ENCODE measurements at places on chromosomes 4 and X. TPM values are rescaled to one million over a fixed set of nuclear protein-coding genes. Genes with fewer than 3 reads are reported as not detected.

DGAT2L6 gene
- total RNA-seq: not detected

PTTG2 gene
- 0.84 TPM for total RNA-seq

CFAP299 gene
- total RNA-seq: not detected

CSAG3 gene
- not detected for total RNA-seq

ZNF711 gene
- total RNA-seq: 1.8 TPM

SHOX gene
- not detected for total RNA-seq

KANTR gene
- total RNA-seq: 12.6 TPM

PQBP1 gene
- total RNA-seq: 61.3 TPM

MAML3 gene
- total RNA-seq: 13.1 TPM

DNA sequence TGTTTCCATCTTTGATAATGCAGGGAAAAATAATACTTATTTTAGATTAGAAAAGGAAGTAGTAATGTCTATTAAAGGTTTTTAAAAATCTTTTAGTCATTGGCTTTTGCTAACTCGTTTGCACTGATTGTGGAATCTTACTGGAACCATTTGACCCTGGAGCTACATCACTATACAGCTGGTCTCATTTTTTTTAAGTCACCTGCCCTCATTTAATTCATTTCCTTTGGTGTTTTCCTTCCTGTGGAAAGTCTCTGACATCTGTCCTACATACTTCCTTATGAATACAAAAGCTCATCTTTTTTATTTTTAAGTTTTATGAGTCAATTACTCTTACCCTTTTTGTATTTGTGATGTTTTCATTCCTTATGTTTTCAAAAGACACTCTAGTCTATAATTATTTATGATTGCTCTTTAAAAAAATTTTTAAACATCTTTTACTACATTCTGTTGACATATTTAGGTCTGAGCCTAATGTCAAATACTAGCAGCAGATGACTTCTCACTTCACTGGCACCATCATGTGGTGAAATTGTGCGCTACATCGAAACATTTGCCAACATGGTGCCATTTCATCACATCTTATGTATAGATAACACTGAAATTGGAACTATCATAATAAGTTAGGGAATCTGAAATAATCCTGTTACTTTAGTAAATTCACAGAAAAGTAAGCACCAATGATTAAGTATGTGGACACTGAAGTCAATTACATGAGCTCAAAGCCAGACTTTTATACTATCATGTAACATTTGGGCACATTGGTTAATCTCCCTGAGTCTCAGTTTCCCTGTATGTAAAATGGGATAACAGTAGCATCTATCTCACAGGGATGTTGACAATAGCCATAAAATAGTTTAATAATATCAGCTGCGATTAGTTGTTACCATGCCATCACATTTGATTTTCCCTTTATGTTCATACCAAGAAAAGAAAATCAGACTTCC lies 9.4 kb upstream of the MMAA start:
- H3K27ac ChIP-seq: no peak overlapping the region
- H3K4me3 ChIP-seq: no peak overlapping the region
- H3K36me3 ChIP-seq: no peaks in the 10 kb centered on the region
- no peaks in the 10 kb centered on the region for H3K4me1 ChIP-seq

GRCh38 chr4:129335276-129335675 lies 239.3 kb downstream of the C4orf33 start:
- H3K27ac ChIP-seq: no peak overlapping the region
- no peak for DNase-seq
- no peak overlapping the region for H3K4me3 ChIP-seq
- H3K36me3 ChIP-seq: no peaks in the 10 kb centered on the region
- no peaks in the 10 kb centered on the region for H3K4me1 ChIP-seq

- H3K36me3 ChIP-seq: no peaks in the 10 kb centered on the region
- H3K4me3 ChIP-seq: peak within 1 kb of the TSS; percentile 49
- H3K4me1 ChIP-seq: no peaks in the 10 kb centered on the region
- no peak within 1 kb of the TSS for H3K27ac ChIP-seq
- no peaks in the 10 kb centered on the region for H3K27me3 ChIP-seq
Observed at GRCh38 chrX:102155806-102156179, at the start of gene BEX5. Gene BEX5 (minus strand): TSS chrX:102155977. CDS start chrX:102154265, 1,712 bp downstream.

DNA sequence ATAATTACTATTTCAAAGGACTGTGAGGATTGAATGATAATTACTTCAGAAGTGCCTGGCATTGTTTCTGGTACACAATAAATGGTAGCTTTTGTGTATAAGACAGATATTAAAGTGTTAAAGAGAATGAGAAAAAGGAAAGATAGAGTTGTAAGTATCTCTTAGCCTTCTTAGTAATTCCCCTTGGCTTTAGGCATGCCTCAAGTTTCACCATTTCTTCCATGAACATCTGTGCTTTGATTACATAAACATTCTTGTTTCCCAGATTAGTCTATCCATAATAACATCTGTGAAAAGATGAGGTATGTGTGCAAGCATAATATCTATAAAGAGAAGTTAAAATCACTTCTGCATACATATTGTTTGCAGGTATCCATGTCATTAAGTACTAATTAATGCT lies 230.9 kb upstream of the TEX13A start:
- DNase-seq: no peak
- no peak overlapping the region for H3K4me3 ChIP-seq
- H3K4me1 ChIP-seq: no peaks in the 10 kb centered on the region
- H3K36me3 ChIP-seq: no peaks in the 10 kb centered on the region
- no peak overlapping the region for H3K27ac ChIP-seq

- H3K27ac ChIP-seq: no peak overlapping the region
- no peaks in the 10 kb centered on the region for H3K36me3 ChIP-seq
- no peaks in the 10 kb centered on the region for H3K4me1 ChIP-seq
- H3K27me3 ChIP-seq: no peaks in the 10 kb centered on the region
Observed at GRCh38 chr4:112807083-112807482, 170.1 kb downstream of the LARP7 start.

DNA sequence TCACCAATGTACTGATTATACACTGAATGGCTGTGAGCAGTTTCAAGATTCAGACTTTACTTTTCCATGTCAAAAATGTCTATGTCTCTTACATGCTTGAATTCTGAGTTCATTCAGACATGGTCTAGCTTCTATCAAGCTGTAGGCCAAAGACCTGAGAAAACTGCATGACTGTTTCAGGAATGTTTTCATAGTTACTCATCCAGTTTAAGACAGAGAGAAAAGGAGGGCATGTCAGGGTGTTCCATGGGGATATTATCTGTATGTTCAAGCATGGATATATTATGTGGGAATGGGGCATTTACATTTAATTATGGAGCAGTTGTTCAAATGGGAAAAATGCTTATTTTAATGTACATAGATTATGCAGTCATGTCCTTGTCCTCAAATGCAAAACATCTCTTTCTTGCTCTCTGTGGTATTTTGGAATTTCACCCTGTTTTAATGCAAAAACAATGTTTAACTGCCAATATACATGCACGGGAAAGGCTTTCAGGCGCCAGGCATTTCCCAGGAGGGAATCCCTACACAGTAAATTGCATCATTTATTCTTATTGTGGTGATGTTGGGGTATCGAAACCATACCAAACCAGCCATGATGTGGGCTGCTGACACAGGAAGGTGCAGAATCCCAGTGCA lies 429.1 kb upstream of the INTU start:
- H3K27ac ChIP-seq: no peak overlapping the region
- H3K27me3 ChIP-seq: no peaks in the 10 kb centered on the region
- H3K4me3 ChIP-seq: no peak overlapping the region
- H3K4me1 ChIP-seq: no peaks in the 10 kb centered on the region
- H3K36me3 ChIP-seq: no peaks in the 10 kb centered on the region
- no peak for DNase-seq

GRCh38 chr4:105232374-105232773 lies 85.7 kb downstream of the TET2 start:
- no peaks in the 10 kb centered on the region for H3K4me1 ChIP-seq
- peaks cover 32% of the 10 kb centered on the region for H3K36me3 ChIP-seq
- DNase-seq: no peak
- no peak overlapping the region for H3K4me3 ChIP-seq
- no peaks in the 10 kb centered on the region for H3K27me3 ChIP-seq
- no peak overlapping the region for H3K27ac ChIP-seq

DNA sequence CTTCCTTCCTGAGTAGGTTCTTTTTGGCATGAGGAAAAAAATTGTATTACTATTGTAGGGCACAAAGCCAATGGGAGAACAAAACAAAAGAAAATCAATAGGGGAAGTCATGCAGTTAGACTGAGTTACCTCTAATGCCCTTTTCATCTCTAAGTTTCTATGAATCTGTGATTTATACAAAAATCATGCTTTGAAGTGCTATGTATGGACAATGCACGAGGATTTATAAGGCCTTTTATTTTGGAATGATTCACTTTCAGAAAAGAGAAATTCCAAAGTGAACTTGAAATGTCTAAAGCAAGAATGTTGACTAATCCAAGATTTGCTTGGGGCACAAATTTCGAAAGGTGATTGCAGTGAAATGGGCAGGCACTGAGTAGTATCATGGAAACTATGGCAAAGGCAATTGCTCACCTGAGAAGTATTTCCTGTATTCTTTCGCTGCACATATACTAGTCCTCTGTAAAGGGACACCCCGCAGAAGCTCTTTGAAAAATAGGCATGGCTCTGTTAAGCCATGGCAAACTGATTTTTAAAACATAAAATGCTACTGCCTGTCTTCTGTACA lies 52.8 kb downstream of the ADGRG4 start:
- H3K36me3 ChIP-seq: no peaks in the 10 kb centered on the region
- H3K4me3 ChIP-seq: no peak overlapping the region
- no peak overlapping the region for H3K27ac ChIP-seq
- H3K4me1 ChIP-seq: no peaks in the 10 kb centered on the region
- no peak for DNase-seq

GRCh38 chr4:4608214-4608537 lies 66.3 kb upstream of the STX18 start:
- no peak overlapping the region for H3K27ac ChIP-seq
- no peaks in the 10 kb centered on the region for H3K27me3 ChIP-seq
- no peaks in the 10 kb centered on the region for H3K36me3 ChIP-seq
- H3K4me3 ChIP-seq: no peak overlapping the region

DNA sequence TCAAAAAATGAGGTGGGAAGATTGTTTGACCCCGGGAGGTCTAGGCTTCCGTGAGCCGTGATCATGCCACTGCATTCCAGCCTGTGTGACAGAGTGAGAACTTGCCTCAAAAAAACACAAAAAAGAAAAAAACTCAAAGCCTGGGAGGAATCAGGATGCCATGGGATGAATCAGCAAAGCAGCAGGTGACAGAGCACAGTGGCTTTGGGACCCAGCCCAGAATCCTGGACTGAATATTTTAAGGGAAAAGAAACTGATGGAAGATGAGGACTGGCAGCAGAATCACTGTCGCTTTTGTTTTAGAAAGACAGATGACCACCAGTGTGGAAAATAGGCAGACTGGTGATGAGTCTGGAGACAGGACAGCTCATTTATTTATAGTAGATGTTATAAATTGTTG lies 16.6 kb downstream of the S100G start:
- no peak overlapping the region for H3K27ac ChIP-seq
- no peak overlapping the region for H3K4me3 ChIP-seq
- H3K27me3 ChIP-seq: no peaks in the 10 kb centered on the region
- H3K4me1 ChIP-seq: no peaks in the 10 kb centered on the region
- DNase-seq: no peak
- H3K36me3 ChIP-seq: peaks cover 6% of the 10 kb centered on the region

DNA sequence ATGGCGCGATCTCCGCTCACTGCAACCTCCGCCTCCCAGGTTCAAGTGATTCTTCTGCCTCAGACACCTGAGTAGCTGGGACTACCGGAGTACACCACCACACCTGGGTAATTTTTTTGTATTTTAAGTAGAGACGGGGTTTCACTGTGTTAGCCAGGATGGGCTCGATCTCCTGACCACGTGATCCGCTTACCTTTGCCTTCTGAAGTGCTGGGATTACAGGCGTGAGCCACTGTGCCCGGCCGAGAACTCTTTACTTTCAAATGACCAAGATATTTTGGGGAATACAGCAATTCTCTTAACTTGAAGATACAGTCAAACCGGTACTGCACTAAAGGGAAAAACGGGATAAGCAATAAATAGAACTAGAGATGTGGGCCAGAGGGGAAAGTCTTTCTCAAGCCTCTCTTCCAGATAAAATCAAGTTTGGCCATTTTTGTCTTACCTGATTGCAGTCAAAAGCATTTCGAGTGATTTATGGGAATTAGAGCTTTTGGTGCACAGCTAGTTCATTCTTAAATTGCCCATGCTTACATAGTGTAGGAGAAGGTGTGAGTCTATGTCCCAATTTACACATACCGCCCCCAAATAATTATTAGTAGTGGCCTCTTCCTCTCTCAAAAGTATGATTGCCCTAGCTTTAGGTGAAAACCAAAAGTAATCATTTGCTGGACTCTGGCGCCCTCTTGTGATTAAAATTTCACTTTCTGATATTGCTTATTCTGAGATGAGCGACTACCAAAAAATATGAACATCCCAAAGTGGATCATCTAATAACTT lies 53.2 kb upstream of the ABCG2 start:
- no peaks in the 10 kb centered on the region for H3K27me3 ChIP-seq
- DNase-seq: no peak
- no peak overlapping the region for H3K27ac ChIP-seq

- no peak overlapping the region for H3K4me3 ChIP-seq
- no peaks in the 10 kb centered on the region for H3K36me3 ChIP-seq
- no peak overlapping the region for H3K27ac ChIP-seq
- no peaks in the 10 kb centered on the region for H3K27me3 ChIP-seq
- H3K4me1 ChIP-seq: no peaks in the 10 kb centered on the region
Observed at GRCh38 chrX:7050271-7050670, 97.2 kb upstream of the STS start.

GRCh38 chrX:30301963-30302362 lies 7.2 kb downstream of the NR0B1 start:
- H3K27me3 ChIP-seq: no peaks in the 10 kb centered on the region
- H3K4me1 ChIP-seq: no peaks in the 10 kb centered on the region
- no peak for DNase-seq
- no peak overlapping the region for H3K27ac ChIP-seq
- no peak overlapping the region for H3K4me3 ChIP-seq

- H3K27me3 ChIP-seq: no peaks in the 10 kb centered on the region
- no peak overlapping the region for H3K4me3 ChIP-seq
- H3K4me1 ChIP-seq: no peaks in the 10 kb centered on the region
- no peaks in the 10 kb centered on the region for H3K36me3 ChIP-seq
- no peak for DNase-seq
Observed at GRCh38 chr4:86233681-86234080, 126.2 kb downstream of the MAPK10 start.

DNA sequence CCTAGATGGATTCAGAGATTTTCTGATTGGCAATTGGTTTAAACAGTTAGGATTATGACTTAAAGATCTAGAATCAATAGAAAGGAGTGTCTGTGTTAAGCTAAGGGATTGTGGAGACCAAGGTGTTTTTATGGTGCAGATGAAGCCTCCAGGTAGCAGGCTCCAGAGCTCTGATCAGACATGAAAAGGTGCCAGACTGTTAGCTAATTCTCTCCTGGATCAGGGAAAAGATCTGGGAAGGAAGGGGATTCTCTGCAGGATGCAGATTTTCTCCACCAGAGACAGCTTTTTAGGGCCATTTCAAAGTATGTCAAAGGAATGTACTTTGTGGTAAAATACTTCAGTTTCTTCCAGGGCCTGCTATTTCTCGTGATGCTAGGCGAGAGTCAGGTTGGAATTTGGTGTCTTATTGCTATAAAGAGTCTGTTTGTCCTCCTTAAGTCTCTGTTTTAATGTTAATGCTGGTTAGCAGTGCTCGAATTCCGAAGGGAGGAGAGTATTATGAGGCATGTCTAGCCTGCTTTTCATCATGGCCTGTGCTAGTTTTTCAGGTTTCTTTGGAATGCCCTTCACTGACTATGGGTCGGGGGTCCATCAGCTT lies 12.0 kb upstream of the GPR78 start:
- H3K27me3 ChIP-seq: peaks cover 8% of the 10 kb centered on the region
- DNase-seq: no peak
- H3K4me1 ChIP-seq: no peaks in the 10 kb centered on the region
- no peaks in the 10 kb centered on the region for H3K36me3 ChIP-seq
- H3K4me3 ChIP-seq: no peak overlapping the region

All from upper lobe of right lung (tissue), 1 donor.